Amygdala (tissue), 56 donors: ENCODE measurements at places on chromosomes 3 and 15.
A peak's percentile ranks its signal among the peaks of the same experiment; 100 is the strongest.

- DNase-seq = no peak
Measured at GRCh38 chr15:34795267-34796081, at the start of gene ACTC1. ACTC1 (minus strand) TSS chr15:34795549; CDS start chr15:34794808, 741 bp downstream.

DNA sequence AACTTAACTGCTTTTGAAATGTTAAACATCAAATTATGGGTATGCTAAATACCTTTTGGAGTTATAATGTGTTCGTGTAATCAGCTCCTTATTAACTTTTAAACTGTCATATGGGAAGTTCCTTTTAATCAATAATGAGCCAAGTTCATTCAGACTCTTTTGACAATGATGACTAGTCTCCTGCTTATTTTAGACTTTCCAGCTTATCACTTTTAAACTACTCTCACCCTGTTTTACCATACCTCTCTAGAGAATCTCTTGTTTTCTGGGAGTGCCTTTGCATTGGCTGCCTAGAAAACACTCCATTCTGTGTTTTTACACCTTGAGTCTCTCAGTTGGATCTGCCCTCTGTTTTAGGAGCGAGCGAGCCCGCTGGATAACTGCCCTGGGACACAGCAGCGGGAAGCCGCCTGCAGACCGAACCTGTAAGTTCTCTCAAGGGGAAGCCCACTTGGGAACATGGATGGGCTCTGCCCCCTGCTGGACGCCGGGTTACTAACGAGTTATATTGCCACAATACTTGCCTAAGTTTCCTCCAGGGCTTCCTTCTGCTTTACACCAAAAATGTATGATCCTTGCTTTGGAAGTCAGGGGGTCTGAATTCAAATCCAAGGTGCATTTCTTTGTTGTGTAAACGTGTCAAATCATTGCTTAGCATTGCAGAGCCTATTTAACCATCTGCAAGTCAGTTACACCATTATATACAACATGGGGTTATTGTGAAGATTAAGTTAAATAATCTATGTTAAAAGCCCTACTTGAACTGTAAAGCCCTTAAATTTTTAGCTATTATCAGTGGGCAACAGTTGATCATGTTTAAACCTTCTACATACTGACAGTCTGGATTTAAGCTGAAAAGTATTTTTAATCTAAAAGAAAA is 71.3 kb downstream of the DHX36 start:
- DNase-seq = peak; percentile 63

DNA sequence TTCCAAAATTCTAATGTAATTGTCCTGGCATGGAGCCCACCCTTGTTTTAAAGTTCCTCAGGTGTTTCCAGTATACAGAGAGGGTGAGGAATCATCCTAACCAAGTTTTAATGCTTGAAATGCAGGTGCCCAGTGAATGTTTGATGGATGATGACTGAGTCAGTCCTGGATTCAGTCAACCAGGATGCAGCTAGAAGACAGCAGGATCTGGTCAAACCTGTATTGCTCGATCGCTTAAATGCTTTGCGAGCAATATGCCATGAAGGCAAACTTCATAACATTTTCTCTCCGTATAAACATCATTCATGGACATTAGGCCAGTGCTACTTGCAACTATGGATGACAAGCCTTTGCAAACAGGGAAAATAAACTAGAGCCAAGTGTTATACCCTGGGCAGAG is 591.2 kb downstream of the RSL24D1 start:
- DNase-seq = no peak

- DNase-seq = no peak
Measured at GRCh38 chr3:115667738-115668065, 44.4 kb downstream of the GAP43 start.

- DNase-seq = peak; percentile 47
Measured at GRCh38 chr3:10194328-10195071, 29.8 kb downstream of the IRAK2 start.

GRCh38 chr15:43370310-43370974 is 401 bp downstream of the ZSCAN29 start:
- no peak for DNase-seq

GRCh38 chr15:84671211-84671610 is 13.2 kb upstream of the NMB start:
- no peak for DNase-seq

GRCh38 chr15:72813345-72814004 is 29.9 kb upstream of the ADPGK start:
- DNase-seq = no peak

DNA sequence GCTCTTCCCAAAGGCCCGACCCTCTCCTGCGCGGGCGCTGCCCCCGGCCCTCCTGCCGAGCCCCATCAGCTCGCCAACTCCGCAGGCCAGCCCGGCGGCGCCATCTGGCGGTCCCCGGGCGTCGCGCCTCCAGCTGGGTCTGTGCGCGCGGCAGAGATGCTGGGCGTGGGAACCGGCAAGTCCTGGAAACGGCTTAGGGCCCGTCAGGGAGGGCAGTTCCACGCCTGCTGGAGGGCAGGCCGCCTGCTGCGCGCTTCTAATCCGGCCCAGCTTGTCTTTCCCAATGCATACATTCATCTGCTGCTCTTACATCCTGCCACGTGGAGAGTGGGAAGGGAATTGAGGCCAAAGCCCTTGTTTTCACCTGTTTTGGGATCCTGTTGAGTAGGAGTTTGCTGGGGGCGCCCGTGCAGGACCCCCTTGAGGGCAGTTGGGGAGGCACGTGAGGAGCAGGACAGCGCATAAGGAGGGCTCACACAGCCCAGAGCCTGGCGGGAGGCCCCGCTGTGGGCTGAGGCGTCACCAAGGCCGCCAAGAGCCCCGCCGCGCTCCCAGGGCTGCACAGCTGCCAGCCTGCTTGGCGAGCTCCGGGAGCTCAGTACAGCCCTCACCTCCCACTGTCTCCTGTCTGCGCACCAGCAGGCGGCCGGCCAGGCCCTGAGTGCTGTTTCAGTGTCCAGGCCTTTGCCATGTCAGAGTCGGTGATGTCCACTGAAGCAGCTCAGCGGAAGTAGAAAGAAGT is 165.6 kb downstream of the NSMCE3 start:
- DNase-seq = peak; percentile 62

DNA sequence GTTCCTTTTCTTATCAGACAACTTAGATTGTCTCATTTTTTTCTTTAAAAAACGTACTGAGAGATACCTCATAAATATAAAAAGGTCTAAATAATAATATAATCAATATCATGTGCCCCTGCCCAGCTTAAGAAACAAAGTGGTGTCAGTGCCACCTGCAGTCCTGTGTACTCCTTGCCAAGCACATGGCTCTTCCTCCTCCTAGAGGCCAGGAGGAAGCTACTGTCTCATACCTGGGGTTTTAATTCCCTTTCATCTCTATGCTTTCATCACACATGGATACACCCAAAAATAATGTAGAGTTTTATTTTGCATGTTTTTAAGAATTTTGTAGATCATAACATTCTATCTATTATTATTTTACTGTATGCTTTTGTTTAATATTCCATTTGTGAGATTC is 98.6 kb upstream of the C15orf61 start:
- DNase-seq = no peak

DNA sequence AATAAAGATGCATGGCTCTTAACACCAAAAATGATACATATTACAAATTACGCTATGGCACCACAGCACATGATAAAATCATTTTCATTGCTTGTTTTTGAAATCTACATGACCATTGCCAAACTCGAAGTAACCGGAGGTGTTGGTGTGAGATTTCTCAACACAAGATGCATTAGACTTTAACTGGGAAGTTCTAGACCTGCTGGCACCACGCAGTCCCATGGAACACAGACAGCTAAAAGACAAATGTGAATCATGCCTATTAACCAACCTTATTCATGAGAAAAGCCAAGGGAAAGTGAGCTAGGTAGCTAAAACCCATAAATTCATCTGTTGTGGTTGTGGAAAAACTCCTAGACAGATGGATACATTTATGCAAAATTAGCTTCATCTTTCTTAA is 595.4 kb downstream of the FOXP1 start:
- DNase-seq = no peak

GRCh38 chr3:156702367-156702766 is 28.0 kb downstream of the TIPARP start:
- no peak for DNase-seq

- no peak for DNase-seq
Measured at GRCh38 chr15:100265641-100266035, 76.1 kb downstream of the ADAMTS17 start.

GRCh38 chr3:71778353-71778752 is 6.6 kb downstream of the PROK2 start:
- no peak for DNase-seq

DNA sequence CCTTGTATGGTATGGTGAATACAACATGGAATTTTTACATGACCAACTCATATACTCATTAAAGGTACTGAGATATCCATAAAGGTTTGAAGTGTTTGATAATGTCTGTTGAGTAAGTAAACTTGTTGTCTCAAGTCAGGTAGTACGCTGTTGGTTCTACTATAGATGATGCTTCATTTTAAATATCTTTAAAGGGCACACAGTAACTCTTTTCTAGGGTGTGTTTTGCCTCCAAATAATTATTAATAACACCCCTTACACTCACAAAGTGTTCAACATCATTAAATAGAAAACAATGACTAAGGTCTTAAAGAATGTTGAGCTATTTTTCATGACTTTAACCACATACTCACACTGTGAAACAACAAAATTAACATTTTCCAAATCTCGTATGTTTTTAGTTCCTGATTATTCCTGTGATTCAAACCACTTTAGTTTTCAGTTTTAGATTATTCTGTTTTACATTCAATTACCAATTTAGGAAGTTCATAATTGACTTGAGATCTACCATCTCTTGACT is 220.0 kb upstream of the NANOGP8 start:
- no peak for DNase-seq

DNA sequence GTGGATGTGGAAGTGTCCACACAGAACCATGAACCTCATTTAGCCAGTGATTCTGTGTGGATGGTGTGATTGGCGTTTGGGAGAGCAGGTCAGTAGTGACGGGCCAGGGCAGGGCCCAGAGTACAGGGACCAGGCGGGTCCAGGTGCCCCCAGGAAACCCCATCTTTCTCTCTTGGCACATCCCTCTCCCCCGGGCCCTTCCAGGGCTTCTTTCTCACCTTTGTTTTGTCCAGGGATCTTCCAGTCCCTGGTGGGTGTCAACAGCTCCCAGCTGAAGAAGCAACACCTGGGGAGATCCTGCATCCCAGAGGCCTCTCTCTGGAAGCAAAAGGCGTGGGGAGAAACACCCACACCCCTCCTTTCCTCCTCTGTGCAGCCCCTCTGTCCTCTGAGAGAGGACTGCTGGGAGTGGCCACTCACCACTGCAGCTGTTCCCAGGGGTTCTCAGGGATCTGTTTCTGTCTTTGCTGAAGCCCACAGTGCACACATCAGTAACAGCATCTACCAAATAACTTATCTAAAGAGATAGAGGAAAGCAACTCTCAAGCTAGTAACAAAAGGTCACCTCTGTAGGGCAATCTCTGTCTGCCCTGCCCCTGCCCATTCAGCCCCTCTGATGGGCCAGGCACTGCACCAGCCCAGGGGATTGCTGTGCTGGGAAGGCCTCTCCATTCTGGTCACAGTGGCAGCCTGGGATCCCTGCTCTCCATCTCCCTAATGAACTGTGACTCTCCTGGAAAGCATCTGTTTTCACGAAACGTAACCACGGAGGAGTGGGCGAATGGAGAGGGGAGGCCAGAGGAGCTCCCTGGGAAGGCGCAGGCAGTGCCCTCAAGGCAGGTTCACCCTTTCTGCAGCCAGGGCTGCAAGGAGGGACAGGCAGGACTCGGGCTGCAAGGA is 98.3 kb upstream of the ALDH1A3 start:
- DNase-seq = no peak

- DNase-seq = no peak
Measured at GRCh38 chr3:158313338-158313927, 203.5 kb downstream of the RSRC1 start.

DNA sequence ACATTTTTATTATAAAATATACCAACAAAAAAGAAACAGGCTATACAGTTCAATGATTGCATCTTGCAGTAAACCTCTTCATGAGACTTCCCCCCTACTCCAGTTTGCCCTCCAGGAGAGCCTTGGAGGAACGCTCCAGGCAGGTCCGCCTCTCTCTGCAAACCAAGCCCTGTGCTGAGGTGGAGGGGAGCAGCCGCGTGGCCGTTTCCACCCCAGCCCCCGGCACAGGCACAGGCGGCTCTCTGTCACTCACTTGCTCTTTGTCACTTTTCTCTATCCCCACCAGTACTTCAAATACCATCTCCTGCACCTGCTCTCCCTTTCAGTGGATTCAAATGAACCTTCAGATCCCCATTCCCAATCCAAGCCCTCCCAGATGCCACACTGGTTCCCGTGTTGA is 479.9 kb downstream of the OCA2 start:
- DNase-seq = no peak

GRCh38 chr3:132253262-132253878 is 63.8 kb upstream of the ACP3 start:
- peak; percentile 6 for DNase-seq
